ENCODE measurements at places on chromosomes 6 and 20. TPM values are rescaled to one million over a fixed set of nuclear protein-coding genes. Genes with fewer than 3 reads are reported as not detected.

Gene SLC17A1
- not detected for polyA plus RNA-seq

Gene TMEM170B
- 2.0 TPM for polyA plus RNA-seq

Gene RFX6
- not detected for polyA plus RNA-seq

Gene TPBG
- 22.1 TPM for polyA plus RNA-seq

Gene ANGPT4
- polyA plus RNA-seq: 0.05 TPM

Gene OR2J3
- not detected for polyA plus RNA-seq

Gene SCUBE3
- 0.39 TPM for polyA plus RNA-seq

Gene ERGIC3
- 155 TPM for polyA plus RNA-seq

Gene UBE3D
- polyA plus RNA-seq: 17.0 TPM

Gene BACH2
- 1.3 TPM for polyA plus RNA-seq

Gene CST5
- polyA plus RNA-seq: not detected

Gene NOX3
- polyA plus RNA-seq: not detected

Gene NHSL1
- 10.5 TPM for polyA plus RNA-seq

Gene GRM1
- 0.49 TPM for polyA plus RNA-seq

Gene DUSP15
- polyA plus RNA-seq: 0.61 TPM

Gene TCF21
- 0.05 TPM for polyA plus RNA-seq

Gene MAFB
- 2.5 TPM for polyA plus RNA-seq

Gene OR2B6
- not detected for polyA plus RNA-seq

Gene CD93
- 0.03 TPM for polyA plus RNA-seq

Gene CRISP2
- 1.1 TPM for polyA plus RNA-seq

Gene PROKR2
- 1.8 TPM for polyA plus RNA-seq

Gene DAAM2
- polyA plus RNA-seq: 2.2 TPM
